ENCODE measurements at places on chromosomes 11 and 22.
A peak's percentile ranks its signal among the peaks of the same experiment; 100 is the strongest.

- DNase-seq, result peak; percentile 40
Observed at GRCh38 chr22:20761536-20761935, 12.4 kb upstream of the SERPIND1 start.

GRCh38 chr11:126122863-126123262 lies 60.2 kb upstream of the CDON start:
- DNase-seq, result peak; percentile 64

GRCh38 chr11:69221086-69221485 lies 65.4 kb downstream of the SMIM38 start:
- no peak for DNase-seq

- DNase-seq, result no peak
Observed at GRCh38 chr22:41821471-41822316, 11.2 kb upstream of the SREBF2 start.

GRCh38 chr22:17707526-17707925 lies 66.7 kb downstream of the BID start:
- DNase-seq, result peak; percentile 24

DNA sequence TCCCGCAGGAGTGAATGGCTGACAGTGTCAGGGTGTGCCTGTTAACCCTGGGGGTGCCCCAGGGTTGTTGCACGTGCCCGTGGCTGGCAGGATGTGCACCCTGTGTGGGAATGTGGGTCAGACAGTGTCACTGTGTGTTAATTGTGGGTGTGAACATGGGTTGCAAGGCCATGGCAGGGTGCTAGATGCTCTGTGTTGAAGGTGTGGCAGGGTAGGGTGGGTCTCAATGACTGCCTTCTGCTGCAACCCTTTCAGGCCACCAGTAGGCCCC lies 8.3 kb downstream of the RIN1 start:
- no peak for DNase-seq

DNA sequence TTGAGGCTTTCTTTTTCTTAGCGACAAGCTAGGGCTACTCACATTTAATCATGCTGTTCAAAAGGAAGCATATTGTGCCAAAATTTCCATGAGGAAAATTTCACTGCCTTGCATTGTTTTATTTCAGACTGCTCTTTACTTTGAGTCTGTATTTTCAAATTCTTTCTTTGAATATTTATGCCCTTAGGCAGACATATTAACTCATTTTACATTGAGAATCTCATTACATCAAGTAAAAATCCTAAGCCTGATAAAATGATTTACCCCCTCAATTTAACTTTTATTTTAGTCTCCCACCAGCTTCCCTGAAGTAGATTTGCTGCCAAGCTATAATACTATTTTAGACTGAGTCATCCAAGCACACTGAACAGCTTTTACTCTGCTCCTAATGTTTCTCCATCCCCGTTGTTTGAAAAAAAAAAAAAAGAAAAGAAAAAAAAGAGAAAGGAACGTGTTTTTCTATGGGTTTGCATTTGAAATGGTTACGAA lies 189.3 kb upstream of the MTMR2 start:
- peak; percentile 65 for DNase-seq

DNA sequence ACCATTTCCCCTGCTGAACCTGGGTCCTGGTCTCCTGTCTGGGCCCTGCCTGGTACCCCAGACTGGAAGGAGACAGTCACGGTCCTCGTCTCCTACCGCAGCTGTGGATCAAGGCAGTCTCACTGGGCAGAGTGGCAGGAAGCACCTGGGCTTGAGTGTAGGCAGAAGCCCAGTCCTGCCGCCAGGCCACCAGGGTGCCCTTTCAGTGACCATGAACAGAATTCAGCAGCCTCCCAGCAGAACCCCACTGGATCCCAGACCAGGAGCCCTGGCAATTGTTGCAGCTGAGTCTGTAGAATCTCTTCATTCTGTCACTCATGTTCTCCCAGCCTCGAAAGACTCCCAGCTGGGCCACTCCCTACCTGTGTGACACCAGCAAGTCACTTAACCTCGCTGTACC lies 25.5 kb upstream of the CREB3L1 start:
- no peak for DNase-seq

DNA sequence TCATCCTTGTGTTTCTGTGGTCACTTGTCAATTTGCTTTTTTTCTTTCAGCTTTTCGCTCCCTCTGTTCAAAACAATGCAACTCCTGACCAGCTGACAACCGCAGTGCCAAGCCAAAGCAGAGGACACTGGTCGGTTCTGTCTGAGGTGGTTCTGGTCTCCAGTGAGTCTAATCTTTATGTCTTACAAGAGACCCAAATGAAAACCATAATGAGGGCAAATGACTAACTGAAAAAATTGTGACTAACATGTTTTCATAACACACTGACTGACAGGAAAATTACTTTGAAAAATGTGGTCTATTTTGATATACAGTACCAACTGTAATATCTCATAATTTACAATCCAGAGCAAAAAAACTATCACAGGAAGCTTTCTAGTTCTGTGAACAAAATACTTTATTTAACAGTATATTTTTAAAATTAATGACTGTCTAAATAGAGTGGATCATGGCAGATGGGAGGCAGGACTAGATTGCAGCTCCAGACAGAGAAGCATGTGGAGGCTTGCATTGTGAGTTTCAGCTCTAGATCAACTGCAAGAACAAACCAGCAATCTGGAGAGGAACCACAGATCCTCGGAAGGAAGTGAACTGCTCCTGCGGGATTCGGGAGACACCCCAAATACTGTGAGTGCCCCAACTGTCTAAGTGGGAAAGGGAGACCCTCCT lies 311.8 kb downstream of the SBF2 start:
- peak; percentile 37 for DNase-seq

GRCh38 chr11:32343325-32344008 lies 91.9 kb downstream of the WT1 start:
- no peak for DNase-seq

DNA sequence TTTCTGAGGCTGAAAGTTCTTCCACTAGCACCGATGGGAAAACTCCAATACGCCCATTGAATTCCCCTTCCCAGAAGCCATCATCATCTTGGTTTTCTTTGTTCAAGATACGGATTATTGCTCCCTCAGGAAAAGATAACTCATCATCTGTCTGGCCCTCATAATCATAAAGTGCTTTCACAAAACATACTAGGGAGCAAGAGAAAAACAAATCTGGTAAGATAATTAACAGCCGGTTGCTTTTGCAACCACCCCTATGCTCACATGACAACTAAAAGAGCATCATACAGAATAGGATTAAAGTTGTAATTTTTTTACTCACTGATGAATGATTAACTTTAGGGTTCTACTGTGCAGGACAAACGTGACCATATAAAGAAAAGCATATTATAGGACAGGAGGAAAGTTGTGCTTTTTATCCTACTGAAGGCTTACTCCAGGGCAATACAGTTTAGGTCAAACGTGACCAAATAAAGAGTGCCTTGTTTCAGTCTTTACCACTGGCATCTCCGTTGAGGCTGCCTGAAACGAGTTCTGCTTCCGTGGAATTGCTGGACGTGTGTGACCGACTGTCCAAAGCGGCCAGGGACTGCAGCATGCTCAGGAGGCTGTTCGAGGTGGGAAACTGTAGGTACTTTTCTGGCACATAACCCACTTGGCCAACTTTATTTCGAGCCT lies 28.6 kb downstream of the ATG16L2 start:
- no peak for DNase-seq

DNA sequence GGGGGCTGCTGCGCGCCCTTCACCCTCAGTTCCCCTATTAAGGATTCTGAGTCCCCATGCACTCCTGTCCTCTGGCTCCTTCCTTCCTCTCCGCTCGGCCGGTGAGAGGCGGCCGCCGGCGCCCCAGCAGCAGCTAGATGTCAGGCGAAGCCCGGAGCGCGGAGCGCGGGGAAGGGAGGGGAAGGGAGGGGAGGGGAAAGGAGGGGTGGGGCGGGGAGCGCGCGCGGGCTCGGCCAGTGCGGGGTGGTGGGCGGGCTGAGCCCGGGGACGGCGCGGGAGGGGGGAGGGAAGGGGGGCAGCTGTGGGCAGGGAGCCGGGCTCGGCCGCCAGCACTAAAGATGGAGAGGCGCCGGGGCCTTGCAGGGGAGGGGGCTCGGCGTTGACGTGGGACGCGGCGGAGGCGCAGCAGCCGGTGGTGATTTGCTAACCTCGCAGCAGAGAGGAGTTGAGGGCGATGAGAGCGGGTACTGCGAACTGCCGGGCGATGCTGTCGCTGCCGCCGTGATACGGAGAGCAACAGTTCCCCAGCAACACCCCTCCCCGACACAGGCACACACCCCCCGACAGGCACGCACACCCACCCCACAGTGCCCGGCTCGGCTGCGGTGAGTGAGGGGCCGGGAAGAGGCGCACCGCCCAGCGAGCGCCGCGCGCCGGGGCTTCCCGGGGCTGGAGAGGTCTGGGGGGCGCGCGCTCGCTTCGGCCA lies at the start of gene ZBTB16:
TSS of gene ZBTB16 (plus strand) at position 434 of the 706 bp plus-strand sequence. CDS start 3,590 bp downstream, outside the sequence.
- DNase-seq, result peak; percentile 86
